ENCODE measurements at places on chromosomes 7 and 10. TPM values are rescaled to one million over a fixed set of nuclear protein-coding genes. Genes with fewer than 3 reads are reported as not detected.

CNTNAP2 gene
- polyA plus RNA-seq, result 0.01 TPM

CNPY1 gene
- polyA plus RNA-seq, result not detected

COBL gene
- not detected for polyA plus RNA-seq

C10orf71 gene
- polyA plus RNA-seq, result not detected

CCDC136 gene
- not detected for polyA plus RNA-seq

RET gene
- polyA plus RNA-seq, result 0.08 TPM

ASB10 gene
- not detected for polyA plus RNA-seq

CYREN gene
- polyA plus RNA-seq, result 47.4 TPM

SEMA3E gene
- polyA plus RNA-seq, result not detected

IFIT1B gene
- not detected for polyA plus RNA-seq

YAE1 gene
- polyA plus RNA-seq, result 1.1 TPM

TRIL gene
- polyA plus RNA-seq, result not detected

LOXL4 gene
- 0.03 TPM for polyA plus RNA-seq

ARHGAP12 gene
- 3.2 TPM for polyA plus RNA-seq
